ENCODE measurements at places on chromosomes 7 and 10. TPM values are rescaled to one million over a fixed set of nuclear protein-coding genes. Genes with fewer than 3 reads are reported as not detected.

GRCh38 chr7:158973440-158973839 is 117.1 kb downstream of the DYNC2I1 start:
- H3K27me3 ChIP-seq: no peaks in the 10 kb centered on the region
- H3K36me3 ChIP-seq: no peaks in the 10 kb centered on the region
- no peak overlapping the region for H3K4me3 ChIP-seq
- no peak overlapping the region for H3K27ac ChIP-seq

- no peak overlapping the region for H3K27ac ChIP-seq
- peaks cover 12% of the 10 kb centered on the region for H3K36me3 ChIP-seq
- H3K4me3 ChIP-seq: no peak overlapping the region
- no peaks in the 10 kb centered on the region for H3K27me3 ChIP-seq
- no peak for DNase-seq
- H3K4me1 ChIP-seq: peaks cover 21% of the 10 kb centered on the region
These were observed 13.8 kb downstream of the ZSCAN21 start for GRCh38 chr7:100063376-100063775.

DNA sequence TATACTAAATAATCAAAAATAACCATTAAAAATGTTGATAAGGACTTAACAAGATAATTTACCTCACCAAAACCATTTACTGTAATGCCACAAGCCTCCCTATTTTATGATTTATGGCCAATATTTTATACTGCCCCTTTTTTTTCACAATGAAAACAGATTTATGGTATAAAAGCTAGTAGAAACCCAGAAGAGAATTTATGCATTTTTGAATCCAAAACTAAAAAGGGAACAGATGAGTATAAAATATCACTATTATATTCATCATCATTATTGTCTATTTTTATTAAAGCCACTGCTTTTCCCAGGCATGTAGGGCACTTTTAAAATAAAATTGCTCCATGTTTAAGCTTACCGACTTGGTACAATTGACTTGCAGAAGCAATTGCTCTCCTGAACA is 425.0 kb downstream of the PHTF2 start:
- no peak for DNase-seq
- no peak overlapping the region for H3K4me3 ChIP-seq
- no peaks in the 10 kb centered on the region for H3K27me3 ChIP-seq
- no peak overlapping the region for H3K27ac ChIP-seq

GRCh38 chr10:478471-479245 is 210.8 kb downstream of the DIP2C start:
- no peaks in the 10 kb centered on the region for H3K36me3 ChIP-seq
- no peak overlapping the region for H3K27ac ChIP-seq
- no peak for DNase-seq
- H3K4me3 ChIP-seq: no peak overlapping the region
- no peaks in the 10 kb centered on the region for H3K27me3 ChIP-seq

DNA sequence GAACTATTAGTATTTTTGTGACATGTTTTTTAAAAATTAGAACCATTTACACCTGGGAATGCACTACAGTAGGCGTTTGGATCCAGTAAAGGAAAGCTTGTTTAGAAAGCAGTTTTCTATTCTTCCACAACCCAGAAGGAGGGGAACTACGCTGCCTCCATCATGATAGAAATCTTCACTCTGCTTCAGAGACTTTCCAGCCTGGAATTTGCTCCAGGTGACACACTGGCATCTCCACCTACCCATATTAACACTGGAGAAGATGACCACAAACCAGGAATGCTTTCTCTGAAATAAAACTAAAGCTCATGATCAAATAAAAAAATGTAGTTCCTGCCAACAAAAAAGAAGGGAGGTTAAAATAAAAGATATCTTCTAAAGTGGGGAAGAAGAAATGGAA is 66.3 kb downstream of the ARHGAP22 start:
- H3K27ac ChIP-seq: no peak overlapping the region
- peaks cover 11% of the 10 kb centered on the region for H3K4me1 ChIP-seq
- no peak overlapping the region for H3K4me3 ChIP-seq
- no peaks in the 10 kb centered on the region for H3K27me3 ChIP-seq

DNA sequence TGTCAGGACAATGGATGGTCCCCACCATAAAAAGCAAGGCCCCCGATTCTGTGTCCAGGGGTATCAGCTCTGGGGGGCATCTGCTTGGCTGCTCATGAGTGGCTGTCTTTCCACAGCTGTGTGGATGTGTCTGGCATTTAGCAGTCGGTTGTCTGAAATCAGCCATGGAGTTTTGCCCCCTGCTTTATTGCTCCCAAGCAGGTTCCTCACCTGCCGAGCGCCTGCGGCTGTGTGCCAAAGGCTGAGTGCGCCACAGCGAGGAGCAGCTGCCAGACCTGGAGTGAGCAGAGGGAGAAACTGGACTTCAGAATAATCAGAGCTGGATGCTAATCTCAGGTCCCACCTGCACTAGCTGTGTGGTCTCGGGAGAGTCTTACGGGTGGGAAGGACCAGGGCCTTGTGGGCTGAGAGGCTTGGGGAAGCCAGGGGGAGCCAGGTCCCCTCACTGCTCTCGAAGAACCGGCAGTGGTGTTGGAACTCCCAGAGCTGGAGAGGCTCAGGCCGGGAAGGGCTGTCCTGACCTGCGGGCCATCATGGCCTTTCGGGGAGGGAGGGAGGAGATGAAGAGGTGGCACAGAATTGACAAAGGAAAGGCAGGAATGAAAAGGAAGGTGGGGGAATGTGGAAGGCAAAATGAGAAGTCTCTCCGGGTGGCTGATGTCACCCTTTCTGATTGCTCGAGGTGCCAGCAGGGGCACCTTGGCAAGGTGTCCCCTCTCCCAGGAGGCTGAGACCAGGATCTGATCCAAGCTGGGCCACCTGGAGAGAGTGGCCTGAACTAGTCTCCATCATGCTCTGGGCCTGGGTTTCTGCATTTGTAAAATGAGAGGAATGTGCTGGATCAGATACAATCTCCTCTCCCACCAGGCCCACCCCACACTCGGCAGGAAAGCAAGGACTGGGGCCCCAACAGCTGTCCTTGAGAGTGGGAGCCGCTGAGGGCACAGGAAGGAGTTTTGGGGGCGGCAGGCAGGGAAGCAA is 30.2 kb upstream of the LEP start:
- no peaks in the 10 kb centered on the region for H3K4me1 ChIP-seq
- no peak for DNase-seq

GRCh38 chr7:29877196-29877595 is 70.9 kb downstream of the WIPF3 start:
- H3K27me3 ChIP-seq: no peaks in the 10 kb centered on the region
- no peaks in the 10 kb centered on the region for H3K36me3 ChIP-seq
- no peak for DNase-seq
- H3K27ac ChIP-seq: no peak overlapping the region
- H3K4me3 ChIP-seq: no peak overlapping the region

- no peaks in the 10 kb centered on the region for H3K27me3 ChIP-seq
- no peaks in the 10 kb centered on the region for H3K36me3 ChIP-seq
- DNase-seq: no peak
- no peak overlapping the region for H3K4me3 ChIP-seq
- H3K4me1 ChIP-seq: peaks cover 3% of the 10 kb centered on the region
- no peak overlapping the region for H3K27ac ChIP-seq
These were observed 171.5 kb downstream of the SH3PXD2A start for GRCh38 chr10:103683851-103684250.

- no peaks in the 10 kb centered on the region for H3K4me1 ChIP-seq
- H3K27ac ChIP-seq: no peak overlapping the region
- H3K4me3 ChIP-seq: no peak overlapping the region
- no peaks in the 10 kb centered on the region for H3K36me3 ChIP-seq
These were observed 300.6 kb downstream of the PLXNA4 start for GRCh38 chr7:132275416-132276233.

- H3K36me3 ChIP-seq: no peaks in the 10 kb centered on the region
- no peaks in the 10 kb centered on the region for H3K27me3 ChIP-seq
- H3K4me1 ChIP-seq: no peaks in the 10 kb centered on the region
These were observed 27.0 kb upstream of the ABI1 start for GRCh38 chr10:26887611-26888215.

DNA sequence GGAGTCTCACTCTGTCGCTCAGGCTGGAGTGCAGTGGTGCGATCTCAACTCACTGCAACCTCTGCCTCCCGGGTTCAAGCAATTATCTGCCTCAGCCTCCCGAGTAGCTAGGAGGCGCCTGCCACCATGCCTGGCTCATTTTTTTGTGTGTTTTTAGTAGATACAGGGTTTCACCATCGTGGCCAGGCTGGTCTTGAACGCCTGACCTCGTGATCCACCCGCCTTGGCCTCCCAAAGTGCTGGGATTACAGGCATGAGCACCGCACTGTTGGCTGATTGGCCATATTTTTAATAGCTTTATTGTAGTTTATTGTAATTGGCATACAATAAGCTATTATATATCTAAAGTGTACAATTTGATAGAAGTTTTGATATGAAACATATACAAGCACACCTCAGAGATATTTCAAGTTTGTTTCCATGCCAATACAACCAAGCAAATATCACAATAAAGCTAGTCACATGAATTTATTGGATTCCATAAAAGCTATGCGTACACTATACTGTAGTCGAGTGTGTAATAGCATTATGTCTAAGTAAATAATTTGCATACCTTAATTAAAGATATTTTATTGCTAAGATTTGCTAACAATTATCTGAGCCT is 5.6 kb downstream of the PLEKHS1 start:
- no peak overlapping the region for H3K4me3 ChIP-seq
- peaks cover 3% of the 10 kb centered on the region for H3K4me1 ChIP-seq
- no peak overlapping the region for H3K27ac ChIP-seq
- DNase-seq: no peak
- no peaks in the 10 kb centered on the region for H3K36me3 ChIP-seq

PDK4 gene
- total RNA-seq: 316 TPM

KAZALD1 gene
- 9.5 TPM for total RNA-seq

CALHM2 gene
- 39.5 TPM for total RNA-seq

CYP2C9 gene
- total RNA-seq: 0.54 TPM
